ENCODE measurements at places on chromosomes 4 and X.

GRCh38 chr4:37054531-37055077 is 189.9 kb upstream of the NWD2 start:
- no peak for DNase-seq

GRCh38 chrX:144896323-144896722 is 351.0 kb upstream of the SPANXN1 start:
- no peak for DNase-seq

GRCh38 chrX:50093625-50094024 is 107.2 kb downstream of the AKAP4 start:
- DNase-seq = no peak

DNA sequence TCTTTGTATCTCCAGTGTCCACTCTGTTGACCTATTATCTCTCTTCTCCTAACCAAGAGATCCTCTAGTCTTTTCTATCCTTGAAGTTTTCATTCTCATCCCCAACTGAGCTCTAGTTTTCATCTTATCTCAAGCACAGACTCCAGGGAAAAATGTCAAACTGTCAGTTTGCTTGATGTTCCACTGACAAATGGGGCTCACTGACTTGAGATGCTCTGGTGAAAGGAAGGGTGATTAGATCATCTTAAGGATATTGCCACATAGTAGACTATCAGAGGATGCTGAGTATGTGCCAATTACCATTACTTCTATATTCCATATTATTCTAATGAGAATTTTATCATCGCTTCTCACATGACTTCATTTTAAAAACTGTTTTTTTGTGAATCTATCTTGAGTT is 2008.2 kb downstream of the ARAP2 start:
- no peak for DNase-seq

DNA sequence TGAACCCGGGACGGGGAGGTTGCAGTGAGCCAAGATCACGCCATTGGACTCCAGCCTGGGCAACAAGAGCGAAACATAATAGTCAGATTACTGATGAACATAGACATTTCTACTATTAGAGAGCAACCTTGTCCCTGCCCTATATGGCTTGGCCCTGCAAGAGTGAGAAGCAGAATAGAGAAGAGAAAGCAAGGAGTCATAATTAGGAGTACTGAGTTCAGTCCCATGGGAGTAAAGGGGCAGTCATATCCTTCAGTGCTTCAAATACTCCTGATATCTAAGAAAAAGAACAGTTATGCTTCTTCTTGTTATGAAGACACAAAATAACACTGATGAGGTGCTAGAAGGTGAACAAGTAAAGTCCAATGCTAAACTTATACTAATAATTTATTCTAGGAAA is 33.8 kb downstream of the CLDN2 start:
- DNase-seq = no peak

DNA sequence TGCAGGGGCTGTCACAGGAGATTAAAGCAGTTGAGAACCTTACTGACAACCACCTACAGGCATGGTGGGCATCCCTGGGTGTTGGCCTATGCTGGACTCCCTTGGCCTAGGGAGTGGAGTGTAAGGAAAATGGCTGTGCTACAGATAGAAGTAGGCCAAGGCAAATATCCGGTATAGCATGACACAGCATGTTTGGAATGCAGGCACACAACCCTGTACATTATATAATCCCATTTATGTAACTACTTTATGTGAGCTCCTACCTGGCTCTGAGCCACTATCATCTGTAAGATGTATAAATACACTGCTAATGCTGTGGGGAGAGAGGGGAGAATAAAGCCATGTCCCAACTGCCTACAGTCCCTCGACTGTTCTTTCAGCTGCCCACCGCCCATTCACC is 38.7 kb upstream of the KCTD8 start:
- no peak for DNase-seq

GRCh38 chr4:55947254-55947882 is 1.4 kb upstream of the CEP135 start:
- DNase-seq = no peak

DNA sequence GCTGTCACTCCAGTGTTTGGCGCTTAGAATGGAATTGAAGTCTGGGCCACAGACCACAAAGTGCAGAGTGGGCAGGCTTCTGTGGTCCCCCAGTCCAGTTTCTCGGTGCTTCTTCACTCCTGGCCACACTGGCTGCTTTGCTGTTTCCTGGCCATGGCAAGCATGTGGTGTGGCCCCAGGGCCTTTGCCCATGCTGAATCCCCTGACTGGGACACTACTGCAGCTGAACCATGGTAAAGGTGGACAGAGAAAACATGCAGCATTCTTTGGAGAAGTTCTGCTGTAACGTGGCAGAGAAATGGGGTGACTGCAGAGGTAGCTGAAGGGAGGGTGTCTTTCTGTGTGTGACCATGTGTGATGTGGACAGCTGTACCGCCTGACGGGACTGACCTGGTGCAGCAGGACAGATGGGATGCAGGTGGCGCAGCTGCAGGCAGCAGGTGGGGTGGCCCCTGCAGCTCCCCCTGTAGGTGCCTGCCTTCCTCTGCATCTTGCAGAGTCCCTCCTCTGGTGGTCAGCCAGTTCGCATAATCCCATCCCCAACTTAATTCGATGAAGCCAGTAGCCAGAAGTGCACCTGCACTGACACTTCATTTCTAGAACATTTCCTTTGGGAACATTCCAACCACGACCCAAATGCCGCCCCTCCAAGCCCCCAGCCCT is 13.2 kb upstream of the S100P start:
- no peak for DNase-seq

DNA sequence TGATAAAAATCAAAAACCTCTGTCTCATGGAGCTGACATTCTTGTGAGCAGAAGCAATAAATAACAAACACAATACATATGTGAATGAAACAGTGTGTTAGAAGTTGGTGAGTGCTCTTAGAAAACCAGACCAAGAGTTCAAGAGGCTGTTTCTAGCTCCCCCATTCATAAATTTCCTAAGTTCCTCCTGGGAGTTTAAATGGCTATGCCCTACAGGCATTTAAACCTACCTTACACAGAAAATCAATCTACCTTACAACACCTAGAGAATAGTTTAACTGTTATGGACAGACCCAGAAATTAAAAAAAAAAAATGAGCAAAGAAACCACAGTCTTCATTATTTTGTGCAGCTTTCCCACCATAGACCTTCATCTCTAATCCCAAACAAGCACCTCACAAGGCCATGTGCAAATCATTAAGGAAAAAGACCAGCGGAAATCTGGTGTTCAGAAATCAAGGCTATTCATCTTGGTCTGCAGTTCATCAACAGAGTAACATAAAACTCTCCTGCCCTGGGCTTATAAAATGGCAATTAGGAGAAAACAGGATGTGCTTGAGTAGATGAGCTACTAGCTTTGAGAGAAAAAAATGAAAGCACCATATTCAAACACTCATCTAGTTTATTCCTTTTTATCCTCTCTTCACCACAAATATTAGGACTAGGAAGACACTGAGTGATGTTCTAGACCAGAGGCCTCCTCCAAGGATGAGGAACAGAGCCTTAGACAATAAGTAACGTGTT is 147.2 kb downstream of the SHROOM3 start:
- DNase-seq = no peak

DNA sequence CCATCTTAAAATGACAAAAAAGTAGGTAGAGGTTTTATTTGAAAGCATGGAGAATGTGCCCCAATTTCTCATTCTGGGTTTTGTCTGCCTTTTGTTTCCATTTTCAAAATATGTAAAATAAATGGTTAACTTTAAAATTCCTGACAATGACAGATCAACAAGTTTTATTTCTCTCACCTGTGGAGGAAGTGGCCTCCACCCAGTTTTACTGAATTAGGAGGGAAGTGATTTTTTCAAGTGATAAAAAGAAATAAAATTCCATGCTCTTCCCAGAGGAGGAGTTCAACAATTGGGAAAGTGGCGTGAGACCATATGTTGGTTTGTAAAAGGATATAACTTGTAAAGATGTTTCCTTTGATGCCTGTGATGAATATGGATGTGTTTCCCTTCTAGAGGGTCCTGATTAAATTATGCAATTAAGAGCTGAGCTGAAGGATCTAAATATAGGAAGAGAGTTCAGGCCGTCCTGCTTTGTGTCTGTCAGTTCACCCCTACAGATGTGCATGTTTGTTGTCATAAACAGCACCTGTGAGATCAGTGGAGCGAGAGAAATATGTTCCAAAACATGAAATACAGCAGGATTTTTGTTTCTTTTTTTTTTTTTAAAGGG is 19.5 kb downstream of the SMAD1 start:
- no peak for DNase-seq

GRCh38 chrX:69257499-69258127 is 92.4 kb upstream of the PJA1 start:
- DNase-seq = no peak

DNA sequence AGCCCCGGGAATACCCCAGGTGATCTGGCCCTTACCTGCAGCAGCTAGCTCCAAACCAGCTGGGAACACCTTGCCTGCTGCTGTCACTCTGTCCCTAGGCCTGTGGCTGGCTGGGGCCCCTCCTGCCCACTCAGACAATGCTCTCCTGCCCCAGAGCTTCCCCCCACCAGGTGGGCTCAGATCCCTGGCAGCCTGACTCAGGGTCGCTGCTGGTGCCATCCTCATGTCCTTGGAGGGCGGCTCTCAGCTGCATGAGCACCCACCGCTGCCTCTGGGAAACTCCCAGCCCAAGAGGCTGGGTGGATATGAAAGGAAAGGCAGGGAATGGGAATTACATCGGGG is 15.8 kb downstream of the C4orf50 start:
- DNase-seq = no peak
